ENCODE measurements at places on chromosomes 7 and 10.

- peak; percentile 58 for DNase-seq
Measured at GRCh38 chr7:107563081-107563774, 492 bp downstream of the COG5 start.

- DNase-seq: no peak
Measured at GRCh38 chr7:7519056-7519455, 16.6 kb downstream of the COL28A1 start.

DNA sequence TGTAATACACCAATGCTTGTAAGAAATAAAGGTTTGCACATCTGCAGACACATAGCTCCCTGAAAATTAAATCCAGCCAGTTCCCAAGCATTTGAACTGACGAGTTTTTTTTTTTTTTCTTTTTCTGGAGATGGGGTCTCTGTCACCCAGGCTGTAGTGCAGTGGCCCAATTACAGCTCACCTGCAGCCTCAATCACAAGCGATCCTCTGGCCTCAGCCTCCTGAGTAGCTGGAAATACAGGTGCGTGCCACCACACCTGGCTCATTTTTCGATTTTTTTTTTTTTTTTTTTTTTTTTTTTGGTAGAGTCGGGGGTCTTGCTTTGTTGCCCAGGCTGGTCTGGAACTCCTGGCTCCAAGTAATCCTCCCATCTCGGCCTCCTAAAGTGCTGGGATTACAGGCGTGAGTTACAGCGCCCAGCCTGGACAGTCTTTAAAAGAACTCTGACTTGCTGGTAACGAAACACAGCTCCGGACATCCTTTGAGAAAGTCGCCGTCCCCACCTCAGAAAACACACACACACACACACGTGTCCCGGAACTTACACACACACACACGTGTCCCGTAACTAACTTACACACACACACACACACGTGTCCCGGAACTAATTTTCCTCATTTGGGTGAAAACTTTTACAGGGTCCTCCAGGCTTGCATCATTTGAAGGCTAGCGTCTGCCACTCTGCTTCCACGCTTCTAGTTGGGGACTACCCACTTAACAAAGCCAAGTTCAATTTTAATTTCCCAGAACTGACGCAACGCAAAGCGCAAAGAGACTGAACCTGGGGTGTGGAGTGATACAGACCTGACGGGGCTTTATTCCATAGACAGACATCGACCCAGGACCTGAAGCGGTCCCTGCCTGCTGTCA is 18.6 kb downstream of the OCM2 start:
- no peak for DNase-seq

DNA sequence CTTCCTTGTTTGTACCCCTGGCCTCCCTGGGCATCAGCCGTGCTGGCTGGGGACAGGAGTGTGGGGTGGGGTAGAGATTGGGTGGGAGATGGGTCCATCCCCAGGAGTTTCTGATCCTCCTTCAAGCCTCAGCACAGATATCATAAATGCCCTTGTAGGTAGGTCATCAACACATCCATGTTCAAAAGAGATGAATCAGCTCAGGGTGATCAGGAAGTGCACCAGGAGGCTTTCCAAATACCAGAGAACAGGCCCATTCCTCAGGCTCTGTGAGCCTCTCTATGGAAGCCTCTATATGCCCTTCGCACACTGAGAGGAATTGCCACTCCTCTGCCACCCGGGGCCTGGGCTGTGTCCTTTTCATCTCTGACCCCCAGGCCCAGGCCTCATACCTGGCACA is 31.9 kb upstream of the ADCYAP1R1 start:
- no peak for DNase-seq
